Posterior vena cava (tissue), 2 donors: ENCODE measurements at places on chromosomes 2 and 18. TPM values are rescaled to one million over a fixed set of nuclear protein-coding genes. Genes with fewer than 3 reads are reported as not detected.

DNA sequence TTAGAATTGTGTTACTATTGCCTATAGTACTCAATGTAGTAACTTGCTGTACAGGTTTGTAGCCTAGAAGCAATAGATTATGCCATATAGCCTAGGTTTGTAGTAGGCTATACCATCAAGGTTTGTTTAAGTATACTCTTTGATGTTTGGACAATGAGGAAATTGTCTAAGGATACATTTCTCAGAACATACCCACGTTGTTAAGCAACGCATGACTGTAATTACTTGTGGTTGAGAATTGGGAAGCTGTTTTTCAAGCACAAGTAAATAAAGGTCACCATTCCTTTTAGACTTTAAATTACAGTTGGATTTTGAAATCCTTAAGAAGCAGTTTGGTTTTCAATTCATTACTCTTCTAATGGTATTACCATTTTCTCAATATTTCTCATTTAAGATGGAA is 89.8 kb upstream of the KCNH7 start:
- DNase-seq, result no peak

GRCh38 chr2:42072349-42073118 is 24.7 kb downstream of the PKDCC start:
- DNase-seq, result peak; percentile 78

DNA sequence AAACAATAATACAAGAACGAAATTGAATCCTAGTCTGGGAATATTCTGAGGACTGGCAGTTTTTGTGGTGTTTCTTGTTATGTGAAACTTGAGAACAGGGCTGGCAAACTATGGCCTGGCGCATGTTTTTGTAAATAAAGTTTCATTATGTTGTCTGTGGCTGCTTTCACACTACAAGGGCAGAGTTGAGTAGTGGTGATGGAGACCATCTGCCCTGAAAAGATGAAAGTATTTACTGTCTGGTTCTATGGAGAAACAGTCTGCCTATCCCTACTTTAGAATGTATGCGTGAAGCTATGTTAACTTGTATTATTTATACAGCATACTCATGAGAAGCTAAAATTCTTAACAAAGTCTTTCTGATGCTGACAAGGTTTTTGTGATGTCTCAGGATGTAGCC is 351.9 kb downstream of the LRRTM1 start:
- DNase-seq, result no peak

DNA sequence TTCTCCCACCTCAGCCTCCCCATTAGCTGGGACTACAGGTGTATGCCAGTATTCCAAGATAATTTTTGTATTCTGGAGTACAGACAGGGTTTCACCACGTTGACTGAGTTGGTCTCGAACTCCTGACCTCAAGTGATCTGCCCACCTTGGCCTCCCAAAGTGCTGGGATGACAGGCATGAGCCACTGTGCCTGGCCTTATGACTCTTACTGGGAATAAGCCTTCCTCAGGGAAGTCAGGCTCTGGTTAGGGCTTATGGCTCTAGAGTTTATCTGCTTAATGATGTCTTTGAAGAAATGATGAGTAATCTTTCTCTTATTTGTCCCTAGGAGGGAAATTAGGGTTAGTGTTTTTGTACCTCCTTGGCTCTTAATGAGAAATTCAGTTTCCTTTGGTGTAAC is 187.7 kb downstream of the FAM210A start:
- no peak for DNase-seq

DNA sequence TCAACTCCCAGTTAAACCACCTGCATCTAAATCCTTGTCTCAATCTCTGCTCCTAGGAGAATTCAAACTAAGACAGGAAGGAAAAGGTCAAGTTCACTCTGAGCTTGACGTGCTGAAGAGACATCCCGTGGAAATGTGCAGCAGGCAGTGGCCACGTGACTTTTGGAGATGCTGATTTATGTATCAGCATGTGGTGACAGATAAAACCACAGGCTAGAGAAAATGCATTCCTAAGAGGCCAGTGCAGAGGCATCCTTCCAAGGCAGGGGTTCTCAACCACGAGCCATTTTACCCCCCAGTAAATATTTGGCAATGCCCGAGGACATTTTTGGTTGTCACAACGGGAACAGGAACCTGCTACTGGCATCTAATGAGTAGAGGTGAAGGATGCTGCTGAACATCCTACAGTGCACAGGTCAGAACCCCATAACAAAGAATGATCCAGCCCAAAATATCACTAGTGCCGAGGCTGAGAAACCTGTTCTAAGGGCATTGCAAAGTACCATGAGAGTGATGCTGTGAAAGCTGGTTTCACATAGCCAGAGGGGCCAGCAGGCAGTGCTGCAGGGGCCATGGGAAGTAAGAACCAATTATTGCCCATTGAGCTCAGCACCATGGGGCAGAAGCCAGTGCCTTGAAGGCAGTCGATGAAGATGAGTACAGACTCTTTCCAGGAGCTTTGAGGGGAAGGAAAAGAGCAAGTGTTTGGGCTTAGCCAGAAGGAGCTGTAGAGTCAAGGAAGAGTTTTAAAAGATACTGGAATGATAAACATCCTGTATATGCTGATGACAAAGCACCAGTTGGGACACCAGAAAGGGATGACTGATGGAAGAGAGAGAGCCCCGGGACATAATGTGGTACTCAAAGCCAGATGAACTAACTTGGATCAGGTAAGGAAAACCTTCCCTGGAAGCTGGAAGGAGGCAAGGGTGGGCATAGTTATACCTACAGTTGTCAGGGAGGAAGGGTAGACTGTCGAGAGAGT is 174.6 kb downstream of the HAUS1 start:
- no peak for DNase-seq

- DNase-seq, result peak; percentile 31
These were observed 160.7 kb downstream of the RTP5 start for GRCh38 chr2:242030226-242030575.

The RAB27B gene
- 0.33 TPM for total RNA-seq

The UGT1A6 gene
- not detected for total RNA-seq
